ENCODE measurements at places on chromosomes 4 and X.

DNA sequence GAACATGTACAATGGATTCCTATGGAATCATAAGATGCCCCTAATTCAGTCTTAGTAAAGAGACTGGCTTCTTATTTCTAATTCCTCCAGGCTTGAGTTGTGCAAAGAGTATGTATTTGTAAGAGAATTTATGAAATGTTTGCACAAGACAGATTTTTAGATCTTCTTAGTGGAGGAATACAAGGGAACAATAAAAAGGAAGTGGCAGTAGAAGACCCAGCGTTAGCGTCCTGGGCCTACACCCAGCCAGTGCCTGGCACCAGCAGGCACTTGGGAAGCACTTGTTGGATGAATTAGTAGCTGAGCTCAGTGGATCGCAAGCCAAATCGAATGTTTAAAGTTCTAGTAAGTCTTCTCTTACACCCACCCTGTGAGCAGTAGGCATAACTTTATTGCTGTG lies 157.4 kb downstream of the PTTG2 start:
- no peak for DNase-seq

GRCh38 chrX:96989830-96990571 lies 106.3 kb downstream of the RPA4 start:
- no peak for DNase-seq

DNA sequence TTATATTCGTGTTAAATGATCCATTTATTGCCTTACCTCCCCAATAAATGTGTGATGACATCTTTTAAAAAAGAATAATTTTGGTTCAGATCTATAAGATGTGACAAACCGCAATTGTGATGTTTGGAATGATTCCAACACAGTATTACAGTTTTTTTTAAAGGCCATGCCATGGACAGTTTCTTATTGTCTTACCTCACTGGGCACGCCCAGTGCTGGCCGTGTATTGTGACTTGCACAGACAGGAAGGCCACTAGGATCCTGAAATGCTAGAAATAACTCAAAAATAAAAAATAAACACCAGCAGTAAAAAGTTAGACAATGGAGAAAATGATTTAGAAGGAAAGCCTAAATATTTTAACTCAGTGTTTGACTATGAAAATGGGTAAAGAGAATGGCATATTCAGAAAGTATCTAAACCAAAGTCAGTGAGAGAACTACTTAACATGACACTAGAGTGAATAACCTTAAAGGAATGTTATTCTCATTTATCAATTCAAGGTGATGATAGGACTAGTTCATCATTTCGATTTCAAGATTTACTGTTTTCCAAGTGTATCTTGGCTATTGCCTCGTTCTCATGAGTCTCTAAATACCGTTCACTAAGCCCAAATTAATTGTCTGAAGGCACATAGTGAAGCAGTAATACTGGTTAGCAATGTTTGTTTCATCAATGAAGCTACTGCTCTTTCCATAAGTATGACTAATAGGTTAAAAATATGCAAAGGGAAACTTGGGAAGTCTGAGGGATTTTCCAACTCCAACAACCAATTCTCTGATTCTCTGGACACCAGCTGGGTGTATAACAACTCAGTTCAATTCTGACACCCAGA lies 46.1 kb upstream of the VEGFC start:
- no peak for DNase-seq

GRCh38 chr4:41024556-41025491 lies 189.5 kb downstream of the APBB2 start:
- no peak for DNase-seq

DNA sequence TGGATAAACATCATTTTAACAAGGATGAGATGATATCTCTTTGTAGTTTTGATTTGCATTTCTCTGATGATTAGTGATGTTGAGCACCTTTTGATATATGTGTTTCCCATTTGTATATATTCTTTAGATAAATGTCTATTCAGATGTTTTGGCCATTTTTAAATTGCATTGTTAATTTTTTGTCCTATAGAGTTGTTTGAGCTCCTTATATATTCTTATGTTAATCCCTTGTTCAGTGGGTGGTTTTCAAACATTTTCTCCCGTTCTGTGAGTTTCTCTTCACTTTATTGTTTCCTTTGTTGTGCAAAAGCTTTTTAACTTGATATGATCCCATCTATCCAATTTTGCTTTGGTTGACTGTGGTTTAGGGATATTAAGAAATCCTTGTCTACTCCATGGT lies 606.0 kb downstream of the CCSER1 start:
- no peak for DNase-seq

GRCh38 chrX:20506739-20507138 lies 240.0 kb upstream of the RPS6KA3 start:
- no peak for DNase-seq

Measured in activated CD8-positive, alpha-beta memory T cell treated with anti-CD3 and anti-CD28 coated beads for 1 hour (primary cell).